Right ventricle myocardium superior (tissue), 1 donor: ENCODE measurements at places on chromosomes 5 and 9. TPM values are rescaled to one million over a fixed set of nuclear protein-coding genes. Genes with fewer than 3 reads are reported as not detected.

DNA sequence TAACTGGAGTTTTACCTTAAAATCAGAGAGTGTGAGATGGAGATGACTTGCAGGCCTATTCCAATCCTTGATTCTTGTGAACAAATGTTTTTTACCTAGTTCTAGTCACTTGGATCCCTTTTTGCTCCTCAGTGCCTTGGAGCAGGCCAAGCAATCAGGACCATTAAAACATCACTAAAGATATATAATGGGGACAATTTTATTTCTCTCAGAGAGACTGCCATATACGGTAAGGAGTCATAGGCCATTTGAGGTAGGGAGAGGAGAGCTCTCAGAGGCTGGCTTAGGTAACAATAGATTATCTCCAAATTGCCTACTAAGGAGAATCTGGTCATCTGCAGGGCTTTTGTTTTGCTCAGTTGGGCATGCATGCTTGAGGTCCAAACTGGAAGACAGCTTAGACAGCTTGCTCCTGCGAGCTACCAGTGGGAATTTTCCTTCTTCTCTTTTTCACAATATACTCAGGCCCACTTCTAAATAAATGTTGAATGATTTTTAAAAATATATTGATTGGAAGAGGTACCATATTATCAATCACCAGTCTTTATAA, 44.0 kb downstream of the FREM1 start:
- no peak for DNase-seq

Gene SHROOM1
- total RNA-seq: 3.6 TPM

- no peak for DNase-seq
Measured at GRCh38 chr5:107675201-107675600, 4.5 kb upstream of the EFNA5 start.

GRCh38 chr5:124194282-124194681, 552.2 kb downstream of the ZNF608 start:
- DNase-seq: no peak

Gene TAL2
- 0.59 TPM for total RNA-seq

- no peak for DNase-seq
Measured at GRCh38 chr5:111673891-111674626, 82.9 kb downstream of the NREP start.

Gene HSPB3
- total RNA-seq: 596 TPM

GRCh38 chr5:178289438-178289837, 56.8 kb upstream of the PHYKPL start:
- DNase-seq: peak; percentile 7

DNA sequence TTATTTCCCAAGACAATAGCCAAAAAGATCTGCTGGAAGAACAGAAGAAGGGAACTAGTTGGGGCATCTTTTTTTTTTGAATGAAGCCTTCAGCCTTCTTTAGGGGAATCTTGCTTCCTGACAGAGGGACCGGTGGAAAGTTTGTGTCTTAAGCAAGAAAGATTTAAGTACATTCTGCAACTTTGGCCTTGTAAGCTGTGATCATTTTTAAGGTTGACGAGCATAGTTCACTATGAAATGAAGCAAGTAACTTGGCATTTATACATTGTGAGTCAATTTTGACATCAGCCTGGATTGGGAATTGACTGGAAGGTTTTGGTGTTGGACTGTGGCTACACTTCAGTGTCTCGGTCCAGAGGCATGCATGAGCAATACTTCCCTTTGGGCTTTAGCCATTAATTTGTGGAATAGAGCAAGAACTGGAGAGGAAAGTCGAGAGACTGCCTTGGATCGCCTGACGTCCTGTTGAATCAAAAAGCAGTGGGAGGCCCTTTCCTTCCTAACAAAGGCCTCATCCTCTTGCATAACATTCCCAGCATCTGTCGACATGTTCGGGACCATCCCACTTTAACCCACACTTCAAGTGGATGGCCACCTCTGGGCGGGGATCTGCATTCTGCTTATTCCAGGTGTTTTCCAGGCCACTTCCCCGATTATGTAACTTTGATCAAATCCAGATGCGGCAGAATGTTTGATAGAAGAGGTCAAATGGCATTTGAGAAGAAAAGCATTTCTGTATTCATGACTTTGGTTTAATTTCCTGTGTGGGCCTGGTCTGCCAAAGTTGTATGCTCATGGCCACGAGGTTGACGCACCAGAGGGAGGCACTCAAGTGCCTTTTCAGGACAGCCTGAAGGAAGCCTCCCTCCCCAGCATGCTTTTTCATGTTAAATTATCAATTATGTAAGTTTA, 12.5 kb downstream of the ABL1 start:
- peak; percentile 74 for DNase-seq

- DNase-seq: no peak
Measured at GRCh38 chr5:101534491-101535110, 631.5 kb upstream of the ST8SIA4 start.

DNA sequence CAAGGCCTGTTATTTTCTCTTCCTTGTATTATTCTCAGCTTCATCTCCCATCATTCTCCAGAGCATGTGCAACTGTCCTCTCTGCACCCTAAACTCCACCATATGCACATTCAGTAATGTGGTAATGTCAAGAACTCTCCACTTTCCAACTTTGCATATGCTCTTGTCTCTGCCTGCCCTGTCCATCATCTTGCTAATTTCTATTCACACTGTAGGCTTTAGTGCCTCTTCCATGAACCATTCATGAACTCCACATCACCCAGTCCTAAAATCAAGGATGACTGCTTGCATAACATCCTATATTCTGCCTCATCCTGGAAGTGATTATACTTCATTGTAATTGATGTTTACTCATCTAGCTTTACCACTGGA, 354.8 kb downstream of the PDE4D start:
- no peak for DNase-seq

- DNase-seq: no peak
Measured at GRCh38 chr9:98791608-98792490, 4.5 kb downstream of the ANKS6 start.

Gene TXNDC8
- not detected for total RNA-seq

DNA sequence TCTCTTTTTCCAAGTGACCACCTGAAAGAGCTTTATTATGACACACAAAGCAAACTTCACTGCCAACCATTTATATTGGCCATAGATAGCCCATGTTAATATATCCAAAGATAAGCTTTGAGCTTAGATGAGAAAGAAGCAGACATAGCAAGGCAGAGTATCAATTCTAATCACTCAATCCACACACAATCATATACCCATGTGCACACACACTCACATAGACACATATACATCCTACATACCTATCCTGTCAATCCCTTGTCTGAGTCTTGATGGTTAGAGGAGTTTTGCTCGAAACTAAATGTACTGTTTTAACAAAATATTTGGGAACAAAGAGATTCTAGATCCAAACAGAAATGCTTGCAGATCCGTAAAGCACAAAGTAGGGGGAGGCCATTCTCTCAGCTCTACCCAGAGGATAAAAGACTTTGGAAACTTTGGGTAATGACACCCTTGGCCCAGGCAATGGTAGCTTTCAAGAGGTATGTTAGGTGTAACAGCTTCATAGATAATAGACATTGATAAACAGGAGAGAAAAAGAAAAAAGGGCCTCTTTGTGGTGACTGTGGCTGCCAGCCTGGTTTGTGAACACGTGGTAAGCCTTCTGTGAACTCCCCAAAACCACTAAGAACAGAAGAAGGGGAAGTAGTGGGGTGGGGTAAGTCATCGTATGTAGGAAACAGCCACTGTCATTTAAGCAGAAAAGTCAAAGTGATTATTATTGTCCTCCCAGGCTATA, 121.6 kb downstream of the TLR4 start:
- no peak for DNase-seq

DNA sequence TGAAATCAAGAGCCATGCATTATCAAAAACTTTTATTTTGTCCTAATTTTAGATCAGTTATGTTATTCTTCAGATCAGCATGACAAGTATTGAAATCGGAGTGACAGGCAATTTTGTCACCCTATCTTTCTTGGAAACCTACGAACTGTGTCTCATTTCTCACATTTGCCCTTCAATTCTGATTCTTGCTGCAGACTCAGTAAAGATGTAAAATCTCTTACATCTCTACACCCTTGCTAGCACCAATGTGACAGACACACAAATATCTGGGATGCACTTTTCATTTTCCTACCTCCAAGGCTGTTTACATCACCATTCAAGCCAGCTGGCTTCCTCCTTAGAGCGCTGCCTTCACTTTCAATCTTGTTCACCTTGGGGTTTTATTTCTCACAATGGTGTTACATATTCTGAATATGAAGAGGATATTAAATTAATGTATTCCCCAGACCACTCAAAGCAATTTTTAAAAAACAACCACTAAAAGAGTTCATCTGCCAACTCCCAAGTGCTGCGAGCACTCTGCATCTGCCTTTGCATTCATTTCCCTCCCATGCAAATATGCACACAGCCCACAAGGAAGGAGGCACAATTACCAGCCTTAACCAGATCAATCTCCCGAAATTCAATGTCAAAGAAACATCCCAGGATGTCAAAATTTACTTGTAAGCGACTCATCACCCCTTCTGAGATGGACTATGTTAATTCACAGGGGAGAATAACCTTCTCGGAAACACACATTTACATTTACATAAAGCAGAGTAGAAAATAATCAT, 164.3 kb downstream of the ENC1 start:
- no peak for DNase-seq

Gene PCDHGB3
- total RNA-seq: 7.6 TPM

DNA sequence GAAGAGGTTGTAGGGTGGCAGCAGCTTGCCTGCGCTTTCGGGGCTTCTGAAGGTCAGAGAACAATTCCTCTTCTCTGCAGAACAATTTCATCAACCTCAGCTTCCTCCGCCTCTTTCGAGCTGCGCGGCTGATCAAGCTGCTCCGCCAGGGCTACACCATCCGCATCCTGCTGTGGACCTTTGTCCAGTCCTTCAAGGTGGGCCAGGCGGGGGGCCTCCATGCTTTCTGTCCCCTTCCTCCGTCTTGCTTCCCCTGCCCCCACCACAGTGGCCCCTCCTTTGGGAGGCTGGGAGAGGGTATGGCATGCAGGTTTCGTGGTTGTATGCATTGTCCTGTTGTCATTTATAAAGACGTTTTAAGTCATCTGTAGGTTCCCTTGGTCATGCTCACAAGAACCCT, 195.8 kb downstream of the CACNA1B start:
- DNase-seq: no peak

Gene CARTPT
- total RNA-seq: not detected

- peak; percentile 64 for DNase-seq
Measured at GRCh38 chr5:180470966-180471582, 23.1 kb upstream of the CNOT6 start.

DNA sequence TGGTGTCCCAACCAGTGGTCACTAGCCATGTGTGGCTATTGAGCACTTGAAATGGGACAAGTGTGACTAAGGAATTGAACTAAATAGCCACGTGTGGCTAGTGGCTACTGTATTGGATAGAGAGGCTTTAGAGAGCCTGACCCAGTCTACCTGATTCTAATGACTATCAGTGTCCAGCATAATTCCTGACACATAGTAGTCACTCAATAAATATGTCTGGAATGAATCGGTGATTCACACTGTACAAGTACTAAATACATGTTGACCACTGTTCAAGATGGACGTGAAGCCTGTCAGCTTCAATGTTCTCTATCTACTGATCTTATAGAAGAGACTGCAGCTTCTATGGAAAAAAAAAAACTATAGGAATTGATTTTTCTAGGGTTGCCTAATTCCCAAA, 57.7 kb upstream of the MAST4 start:
- no peak for DNase-seq

DNA sequence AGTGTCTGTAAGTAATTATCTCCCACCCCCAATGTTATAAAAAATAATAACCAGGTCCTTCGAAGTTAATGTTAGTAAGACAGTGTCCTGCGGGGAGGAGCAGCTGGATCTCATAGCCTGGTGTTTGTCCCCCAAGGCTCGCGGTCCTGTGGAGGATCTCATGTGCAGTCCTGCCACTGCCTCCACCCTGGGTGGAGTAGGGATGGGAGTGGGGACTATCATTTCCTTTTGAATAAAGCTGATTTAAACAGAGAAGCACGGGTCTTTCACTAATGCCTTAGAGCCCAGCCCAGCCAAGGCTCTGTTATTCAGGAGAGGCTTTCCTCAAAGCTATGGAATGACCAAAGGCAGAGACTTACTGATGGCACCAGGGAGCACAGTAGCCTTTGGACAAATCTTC, 40.2 kb downstream of the SUB1 start:
- DNase-seq: no peak

DNA sequence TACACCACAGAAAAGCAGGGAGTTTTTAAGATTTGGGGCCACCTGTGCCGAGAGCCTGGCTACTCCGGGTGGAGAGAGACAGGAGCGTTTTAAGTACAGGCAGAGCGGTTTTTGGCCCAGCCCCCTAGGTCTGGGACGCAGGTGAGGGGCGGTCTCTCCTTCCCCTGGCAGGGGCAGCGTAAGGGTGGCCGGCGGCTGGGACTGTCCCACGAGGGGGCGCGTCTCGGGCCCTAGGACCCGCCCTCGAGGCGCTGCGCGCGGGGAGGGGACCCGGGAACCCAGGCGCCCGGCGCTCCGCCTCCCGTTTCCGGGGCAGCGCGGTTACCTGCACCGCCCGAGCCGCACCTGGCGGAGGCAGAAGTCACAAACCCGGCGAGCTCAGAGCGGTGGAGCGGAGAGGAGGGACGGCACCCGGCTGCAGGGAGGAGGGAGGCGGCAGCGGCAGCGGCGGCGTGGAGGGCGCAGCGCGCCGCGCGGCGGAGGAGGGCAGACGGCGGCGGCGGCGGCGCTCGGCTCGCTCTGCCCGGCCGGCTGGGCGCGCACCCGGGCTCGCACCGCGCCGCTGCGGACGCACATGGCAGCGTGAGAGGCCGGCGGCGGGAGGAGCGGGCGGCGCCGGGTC, at the start of gene WWC1:
WWC1 (plus strand) TSS at position 304 of the 622 bp plus-strand sequence. CDS start 508 bp downstream, outside the sequence.
- DNase-seq: peak; percentile 45

DNA sequence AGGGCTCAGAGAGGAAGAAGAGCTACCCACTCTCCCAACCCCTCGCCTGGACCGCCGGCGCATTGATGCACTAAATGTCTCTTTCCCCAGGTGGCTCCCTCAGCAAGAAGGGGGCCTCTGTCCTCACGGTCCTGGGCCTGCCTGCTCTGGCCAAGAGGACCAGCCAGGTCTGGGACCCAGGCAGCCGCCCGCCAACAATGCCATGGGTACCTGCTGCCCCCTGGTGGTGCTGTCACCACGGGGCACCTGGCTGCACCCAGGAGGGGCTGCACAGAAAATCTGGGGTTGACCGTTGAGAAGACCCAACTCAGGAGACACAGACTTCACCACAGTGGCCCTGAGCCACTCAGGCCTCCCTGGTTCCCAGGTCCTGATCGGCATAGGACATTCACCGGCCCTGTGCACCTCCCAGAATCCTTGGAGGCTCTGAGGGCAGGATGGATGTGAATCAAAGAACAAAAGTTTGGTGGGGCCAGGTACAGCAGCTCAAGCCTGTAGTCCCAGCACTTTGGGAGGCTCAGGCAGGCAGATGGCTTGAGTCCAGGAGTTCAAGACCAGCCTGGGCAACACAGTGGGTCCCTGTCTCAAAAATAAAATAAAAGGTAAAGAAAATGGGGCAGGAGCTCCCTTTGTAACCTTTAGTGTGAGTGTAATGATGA, 2.4 kb upstream of the VAV2 start:
- DNase-seq: peak; percentile 86

DNA sequence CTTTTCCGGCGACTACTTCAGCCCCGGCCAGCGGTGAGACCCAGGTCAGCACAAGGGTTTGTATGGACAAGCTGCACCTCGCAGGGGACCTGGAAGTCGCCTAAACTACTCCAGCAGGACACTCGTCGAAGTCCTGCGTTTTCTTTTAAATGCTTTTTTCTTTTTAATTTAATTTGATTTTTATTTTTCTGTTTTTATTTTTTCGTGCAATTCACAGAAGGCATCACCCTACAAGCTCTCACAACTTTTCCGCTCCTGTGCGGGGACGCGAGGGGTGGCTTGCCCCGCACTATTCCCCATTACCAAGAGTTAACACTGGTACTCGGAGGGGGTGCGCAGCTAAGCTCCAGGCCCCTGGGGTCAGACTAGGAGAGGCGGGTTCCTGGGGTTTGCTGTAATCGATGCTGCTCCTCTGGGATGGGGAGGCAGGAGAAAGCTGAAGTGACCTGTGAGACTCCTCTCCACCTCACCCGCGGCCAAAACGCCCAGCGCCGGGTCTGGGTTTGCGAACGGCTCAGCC, 1.3 kb downstream of the EDIL3 start:
- no peak for DNase-seq
